HTR-8/SVneo (cell line): ENCODE measurements at places on chromosomes 3 and 15.

GRCh38 chr15:56468401-56468800, 3.5 kb upstream of the MNS1 start:
- DNase-seq = no peak

GRCh38 chr3:46928282-46928681, 48.3 kb downstream of the CCDC12 start:
- no peak for DNase-seq

DNA sequence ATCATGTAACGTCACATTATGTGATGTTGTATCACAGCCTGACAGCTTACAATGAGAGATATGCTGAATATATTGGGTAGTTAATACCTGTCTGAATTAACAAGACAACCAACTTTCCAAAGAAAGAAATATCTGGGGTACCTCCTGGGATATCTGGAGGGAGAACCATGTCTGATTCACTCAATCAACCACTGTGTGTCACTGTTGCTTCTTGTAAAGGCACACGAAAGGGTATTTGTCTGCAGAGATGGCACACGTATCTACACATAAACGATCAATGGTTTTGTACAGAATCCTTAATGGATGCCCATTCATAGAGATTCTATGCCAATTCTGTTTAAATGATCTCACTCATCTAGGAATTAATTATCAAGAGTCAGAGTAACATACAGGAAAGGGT, 252.1 kb upstream of the TMCO5A start:
- no peak for DNase-seq

- DNase-seq = no peak
Observed at GRCh38 chr15:64011736-64012135, 34.5 kb downstream of the DAPK2 start.

DNA sequence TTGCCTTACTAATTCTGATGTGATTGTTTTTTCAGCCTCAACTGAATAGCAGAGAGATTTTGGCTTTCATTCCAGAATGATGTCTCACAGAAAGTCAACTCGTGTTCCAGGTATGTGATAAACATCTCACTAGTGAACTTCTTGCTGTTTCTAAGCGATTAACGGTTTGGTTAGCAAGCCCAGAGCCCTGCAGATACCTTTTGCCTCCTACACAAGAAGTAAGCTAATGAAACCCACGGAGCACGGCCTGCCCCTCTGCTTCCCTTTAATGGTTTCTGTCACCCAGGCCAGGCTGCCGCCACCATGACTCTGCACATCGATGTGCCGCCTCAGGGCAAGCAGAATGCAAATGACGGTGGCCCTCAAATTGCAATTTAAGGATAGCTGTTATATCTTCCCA, 155.9 kb upstream of the ICE2 start:
- DNase-seq = no peak
